Cerebellum (tissue), 4 donors: ENCODE measurements at places on chromosomes 7 and 10.

GRCh38 chr7:116990056-116990455 lies 36.8 kb downstream of the ST7 start:
- no peak for DNase-seq

DNA sequence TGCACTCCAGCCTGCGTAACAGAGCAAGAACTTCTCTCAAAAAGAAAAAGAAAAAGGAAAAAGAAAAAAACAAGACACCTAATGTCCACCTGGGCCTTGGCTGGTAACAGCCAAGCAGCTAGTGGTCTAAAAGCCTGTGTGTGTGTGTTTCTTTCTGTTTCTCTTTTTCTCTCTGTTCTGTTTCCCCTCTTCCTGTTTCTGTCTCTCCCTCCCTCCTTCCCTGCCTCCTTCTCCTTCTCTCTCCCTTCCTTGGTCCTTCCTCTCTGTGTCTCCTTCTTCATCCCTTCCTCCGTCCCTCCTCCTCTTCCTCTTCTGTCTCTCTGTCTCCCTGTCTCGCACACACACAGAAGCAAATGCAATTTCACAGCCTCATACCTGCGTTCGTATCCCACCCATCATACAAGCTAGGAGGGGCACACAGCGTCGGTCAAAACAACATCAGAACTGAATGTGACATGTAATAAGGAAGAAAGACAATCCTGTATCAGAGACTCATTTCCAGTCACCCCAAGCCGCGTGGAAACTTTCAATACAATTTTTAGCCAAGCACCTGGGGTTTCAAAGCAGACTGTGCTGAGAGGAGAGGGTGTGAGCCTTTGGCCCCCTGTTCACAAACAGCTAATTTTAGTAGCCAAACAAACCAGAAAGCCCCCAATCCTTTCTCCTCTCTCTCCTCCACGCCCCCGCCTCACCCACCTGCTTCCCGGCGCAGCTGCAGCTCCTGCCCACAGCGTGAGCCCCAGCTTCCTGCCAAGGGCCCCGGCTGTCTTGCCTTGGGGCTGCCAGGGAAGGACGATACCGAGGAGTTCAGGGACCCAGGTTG lies 50.2 kb upstream of the GNA12 start:
- DNase-seq: no peak

DNA sequence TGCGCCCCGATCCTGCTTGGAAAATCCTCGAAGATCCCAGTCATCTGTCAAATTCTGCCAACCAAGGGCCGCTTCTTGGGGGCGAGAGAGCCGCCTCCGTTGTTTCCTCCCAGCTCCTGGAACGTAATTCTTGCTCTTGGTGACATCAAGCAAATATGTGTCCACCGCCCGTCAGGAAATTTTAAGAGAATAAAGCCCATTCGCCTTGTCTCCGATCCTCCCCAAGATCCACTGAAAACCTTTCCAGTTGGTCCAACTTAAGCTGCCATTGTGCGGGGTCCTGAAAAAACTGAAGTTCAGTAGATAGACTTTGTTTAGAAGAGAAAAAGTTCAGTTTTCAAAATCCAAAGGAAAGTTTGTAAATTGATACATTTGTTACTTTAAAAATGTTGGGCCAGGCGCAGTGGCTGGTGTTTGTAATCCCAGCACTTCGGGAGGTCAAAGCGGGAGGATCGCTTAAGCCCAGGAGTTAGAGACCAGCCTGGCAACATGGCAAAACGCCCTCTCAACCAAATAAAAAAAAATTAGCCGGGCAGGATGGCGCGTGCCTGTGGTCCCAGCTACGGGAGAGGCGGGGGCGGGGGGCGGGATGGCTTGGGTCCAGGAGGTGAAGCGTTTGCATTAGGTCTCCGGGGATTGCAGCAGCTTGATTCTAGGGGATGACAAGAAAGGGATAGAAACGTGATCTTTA lies 1.0 kb upstream of the ZNF800 start:
- peak; percentile 1 for DNase-seq

- no peak for DNase-seq
Observed at GRCh38 chr7:28841766-28842165, 116.4 kb downstream of the TRIL start.

- DNase-seq: no peak
Observed at GRCh38 chr7:79149831-79150230, 303.6 kb downstream of the MAGI2 start.
